Glomerular endothelial cell (primary cell): ENCODE measurements at places on chromosomes 11 and 22. TPM values are rescaled to one million over a fixed set of nuclear protein-coding genes. Genes with fewer than 3 reads are reported as not detected.

GRCh38 chr11:106983261-106983660, 35.0 kb downstream of the GUCY1A2 start:
- no peak for DNase-seq

- no peak for DNase-seq
Observed at GRCh38 chr22:38163844-38164550, 17.6 kb downstream of the PLA2G6 start.

- DNase-seq: no peak
Observed at GRCh38 chr11:71153005-71153390, 99.4 kb downstream of the SHANK2 start.

DNA sequence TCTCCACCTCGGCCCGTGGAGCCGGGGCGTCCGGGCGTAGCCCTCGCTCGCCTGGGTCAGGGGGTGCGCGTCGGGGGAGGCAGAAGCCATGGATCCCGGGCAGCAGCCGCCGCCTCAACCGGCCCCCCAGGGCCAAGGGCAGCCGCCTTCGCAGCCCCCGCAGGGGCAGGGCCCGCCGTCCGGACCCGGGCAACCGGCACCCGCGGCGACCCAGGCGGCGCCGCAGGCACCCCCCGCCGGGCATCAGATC, 439 bp downstream of the YAP1 start:
- DNase-seq: no peak

DNA sequence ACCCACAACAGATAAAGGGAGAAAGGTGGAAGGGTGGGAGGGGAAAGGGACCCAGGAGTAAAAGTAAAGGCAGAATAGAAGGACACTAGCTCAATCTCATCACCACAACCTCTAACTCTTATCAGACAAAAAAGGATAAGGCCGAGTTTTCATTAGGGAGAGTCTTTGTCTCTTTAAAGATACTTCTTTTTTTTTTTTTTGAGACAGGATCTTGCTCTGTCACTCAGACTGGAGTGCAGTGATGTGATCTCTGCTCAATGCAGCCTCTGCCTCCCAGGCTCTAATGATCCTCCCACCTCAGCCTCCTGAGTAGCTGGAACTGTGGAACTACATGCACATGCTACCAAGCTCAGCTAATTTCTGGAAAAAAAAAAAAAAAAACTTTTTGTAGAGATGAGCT, 85.6 kb upstream of the CHRM4 start:
- DNase-seq: no peak

The CYTH4 gene
- 0.24 and 0.47 TPM in 2 replicates for total RNA-seq

The MYEOV gene
- 1.2 and 1.9 TPM in 2 replicates for total RNA-seq

The WNT11 gene
- not detected in 2 replicates for total RNA-seq

The SLC36A4 gene
- 11.6 and 13.1 TPM in 2 replicates for total RNA-seq

DNA sequence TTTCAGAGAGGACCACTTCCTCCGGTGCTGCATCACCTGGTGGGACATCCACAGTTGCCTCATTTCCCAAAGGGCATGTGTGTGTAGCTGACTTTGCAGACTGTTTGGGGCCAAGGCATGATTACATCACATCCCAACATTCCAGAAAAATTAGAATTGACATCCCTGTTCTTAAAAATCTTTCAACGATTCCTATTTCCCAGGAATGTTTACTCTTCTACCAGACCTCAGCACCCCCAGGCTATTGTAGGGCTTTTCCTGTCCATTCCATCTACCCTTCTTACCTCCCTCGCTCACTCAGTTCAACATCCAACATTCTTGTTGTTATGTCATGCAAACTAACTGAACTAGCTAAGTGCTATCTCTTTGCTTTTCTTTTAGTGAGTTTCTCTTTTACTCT, 37.3 kb downstream of the PIWIL4 start:
- DNase-seq: no peak

DNA sequence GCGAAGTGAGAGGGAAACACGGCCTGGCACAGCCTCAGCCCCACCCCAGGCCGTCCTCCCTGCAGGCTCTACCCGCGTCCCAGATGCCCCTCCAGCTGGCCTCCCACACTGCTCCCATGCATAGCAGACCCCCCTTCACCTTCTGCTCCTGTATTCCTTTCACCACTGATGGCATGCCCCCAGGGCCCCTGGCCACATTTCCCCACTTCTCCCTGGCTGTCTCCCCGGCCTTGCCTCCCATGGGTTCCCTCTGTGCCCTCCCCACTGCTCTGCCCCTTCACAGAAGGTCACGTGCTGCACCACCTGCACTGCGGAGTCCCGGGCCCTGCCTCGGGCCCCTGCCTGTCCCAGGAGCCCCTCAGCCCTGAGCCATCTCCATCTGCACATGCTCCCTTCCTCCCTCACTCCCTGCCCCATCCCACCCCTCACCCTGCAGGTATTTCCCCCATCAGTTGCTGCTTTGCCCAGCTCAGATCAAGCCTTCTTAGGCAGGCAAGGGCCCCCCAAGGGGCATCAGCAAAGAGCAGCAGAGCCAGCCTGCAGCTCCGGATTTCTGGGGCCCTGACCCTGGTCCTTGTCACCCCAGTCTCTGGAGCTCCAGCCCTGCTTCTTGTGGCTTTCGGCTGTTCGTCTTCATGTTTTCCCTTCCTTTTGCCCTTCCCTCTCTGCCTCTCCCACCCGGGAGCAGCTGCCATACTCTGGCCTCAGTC, 46.4 kb downstream of the GAB4 start:
- DNase-seq: no peak

DNA sequence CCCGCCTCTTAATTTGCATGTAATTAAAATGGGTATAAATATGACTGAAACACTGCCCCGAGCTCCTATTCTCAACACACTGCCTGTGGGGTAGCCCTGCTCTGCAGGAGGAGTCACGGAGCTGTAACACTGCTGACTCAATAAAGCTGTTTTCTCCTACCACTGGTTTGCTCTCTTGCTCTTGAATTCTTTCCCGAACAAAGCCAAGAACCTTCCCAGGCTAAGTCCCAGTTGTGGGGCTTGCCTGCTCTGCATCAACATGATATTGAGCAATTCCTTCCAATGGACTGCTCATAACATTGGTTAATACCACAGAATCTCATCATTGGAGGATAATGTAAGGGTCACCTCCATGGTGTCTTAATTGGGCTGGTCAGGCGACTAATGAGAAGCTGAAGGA, 114.4 kb downstream of the FBXO7 start:
- no peak for DNase-seq

GRCh38 chr22:48651981-48652538, 1175.6 kb downstream of the BRD1 start:
- DNase-seq: no peak

- no peak for DNase-seq
Observed at GRCh38 chr11:6360183-6360582, 30.1 kb upstream of the SMPD1 start.

The KCNE3 gene
- total RNA-seq: 1.0 and 1.4 TPM in 2 replicates

GRCh38 chr11:103295704-103296103, 186.5 kb downstream of the DYNC2H1 start:
- DNase-seq: no peak

The MMP11 gene
- total RNA-seq: 17.9 and 21.2 TPM in 2 replicates

DNA sequence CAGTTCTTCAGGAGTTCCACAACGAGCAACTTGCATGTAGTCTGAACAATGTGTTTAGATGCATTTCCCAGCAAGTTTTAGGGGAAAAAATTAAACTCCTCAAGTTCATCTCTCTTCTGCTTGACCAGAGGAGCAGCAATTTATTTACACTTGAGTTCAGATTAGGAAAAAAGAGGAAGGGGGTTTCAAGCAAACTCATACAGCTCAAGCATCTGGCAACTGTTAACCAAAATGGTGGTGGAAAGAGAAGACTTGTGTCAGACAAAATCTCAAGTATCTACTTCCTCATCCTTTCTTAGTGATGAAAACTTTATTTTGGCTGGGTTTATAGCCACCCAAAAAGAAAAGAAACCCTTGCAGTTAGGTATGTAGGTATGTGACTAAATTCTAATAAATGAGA, 29.1 kb upstream of the PICALM start:
- DNase-seq: no peak

DNA sequence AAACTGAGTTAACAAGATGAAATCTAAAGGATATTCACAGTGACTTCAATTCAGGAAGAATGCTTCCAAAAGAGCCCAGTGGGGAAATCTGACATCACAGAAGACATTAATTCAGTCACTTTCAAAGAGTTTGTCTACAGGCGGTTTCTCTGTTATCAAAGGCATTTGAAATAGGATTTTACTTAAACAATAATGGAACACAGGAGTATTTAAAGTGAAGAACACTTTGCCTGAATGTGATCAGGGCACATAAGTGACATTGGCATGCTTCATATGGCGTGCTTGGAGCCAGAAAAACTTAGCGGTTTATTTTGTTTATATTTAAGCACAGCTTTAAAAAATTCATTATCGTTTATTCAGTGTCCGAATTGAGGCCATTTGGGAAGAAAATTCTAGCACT, 52.9 kb downstream of the PANX1 start:
- no peak for DNase-seq
